ENCODE measurements at places on chromosomes 13 and 19.

GRCh38 chr13:27933580-27934328, 14.0 kb downstream of the PDX1 start:
- no peak for DNase-seq

DNA sequence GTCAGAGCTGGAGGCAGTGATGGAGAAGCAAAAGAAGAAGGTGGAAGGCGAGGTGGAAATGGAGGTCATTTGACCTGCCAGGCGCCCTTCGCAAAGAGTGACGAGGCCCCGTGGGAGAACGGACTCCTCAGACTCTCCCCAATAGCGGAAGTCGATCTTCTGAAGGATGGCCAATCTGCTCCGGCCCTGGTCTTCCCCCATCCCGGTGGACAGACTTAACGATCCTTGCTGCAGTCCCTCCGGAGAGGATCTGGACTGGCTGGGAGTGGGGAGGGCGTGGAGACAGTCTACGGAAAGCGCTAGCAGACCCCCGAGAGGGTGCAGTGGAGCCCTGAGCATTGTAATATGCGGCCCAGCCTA, 11.9 kb downstream of the EPS8L1 start:
- no peak for DNase-seq

DNA sequence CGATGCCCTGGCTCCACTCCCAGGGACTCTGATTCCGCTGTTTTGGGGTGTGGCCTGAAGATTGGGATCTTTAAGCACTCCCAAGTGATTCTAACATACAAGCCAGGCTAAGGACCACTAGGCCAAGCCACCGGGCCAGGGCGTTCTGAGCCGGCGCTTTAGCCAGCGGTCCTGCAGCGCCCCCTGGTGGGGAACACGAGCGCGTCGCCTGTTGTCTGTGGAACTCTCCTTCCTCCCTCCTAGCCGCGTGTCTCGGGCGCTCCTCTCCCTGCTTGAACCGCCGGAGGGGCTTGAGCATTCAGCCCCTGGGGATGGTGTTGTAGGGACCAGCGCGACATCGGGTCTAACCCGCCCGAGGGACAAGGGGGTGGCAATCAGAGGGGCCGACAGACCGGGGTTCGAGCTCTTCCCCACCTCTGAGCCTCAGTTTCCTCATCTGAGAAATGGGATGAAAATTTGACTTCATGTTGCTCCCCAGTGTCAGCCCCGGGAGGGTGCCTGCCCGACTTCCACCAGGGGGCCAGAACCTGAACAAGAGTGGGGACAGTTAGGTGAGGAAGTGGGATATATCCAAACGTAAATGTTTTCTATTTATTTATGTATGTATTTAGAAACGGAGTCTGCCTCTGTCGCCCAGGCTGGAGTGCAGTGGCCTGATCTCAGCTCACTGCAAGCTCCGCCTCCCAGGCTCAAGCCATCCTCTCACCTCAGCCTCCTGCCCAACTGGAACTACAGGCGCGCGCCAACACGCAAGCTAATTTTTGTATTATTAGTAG, 18.0 kb upstream of the PNMA8B start:
- DNase-seq: peak; percentile 69

GRCh38 chr19:50449236-50449899, 16.7 kb downstream of the MYBPC2 start:
- DNase-seq: no peak

DNA sequence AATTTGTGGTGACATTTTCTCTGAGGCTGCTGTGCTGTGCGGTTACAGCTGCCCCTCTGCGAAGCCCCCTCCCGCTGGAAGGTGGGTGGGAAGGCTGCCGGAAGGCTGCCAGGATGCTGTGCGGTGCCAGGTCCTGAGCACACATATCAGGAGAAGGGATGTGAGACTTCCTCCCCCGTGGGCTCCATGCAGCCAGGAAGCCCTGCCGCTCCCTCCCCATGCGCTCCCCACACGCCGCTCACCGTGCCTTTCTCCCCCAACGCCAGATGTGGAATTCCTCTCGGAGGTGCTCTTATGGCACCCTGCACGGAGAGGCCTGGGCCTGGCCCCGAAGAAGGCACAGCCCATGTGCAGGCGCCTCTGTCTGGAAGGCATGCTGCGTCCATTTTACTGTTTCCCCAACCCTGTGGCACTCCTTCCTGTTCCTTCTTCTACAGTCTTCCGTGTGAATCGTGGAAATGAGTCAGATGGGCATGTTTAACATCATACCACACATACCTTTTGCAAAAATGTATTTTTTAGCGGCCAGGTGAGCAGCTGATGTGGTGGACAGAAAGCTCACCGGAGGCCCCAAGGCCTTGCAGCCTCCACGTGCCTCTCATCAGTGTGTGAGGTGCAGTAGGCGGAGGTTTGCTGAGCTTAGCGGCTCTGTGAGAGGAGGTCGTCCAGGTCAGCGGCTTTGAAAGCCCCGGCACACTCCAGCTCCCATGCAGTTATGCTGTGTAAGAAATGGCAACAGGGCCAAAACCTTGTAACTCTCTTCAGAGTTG, 88.0 kb downstream of the ATP11A start:
- DNase-seq: no peak

Data from DND-41 (cell line).